Activated CD4-positive, alpha-beta T cell treated with anti-CD3 and anti-CD28 coated beads for 4 hours (primary cell): ENCODE measurements at places on chromosomes 3 and 15.

DNA sequence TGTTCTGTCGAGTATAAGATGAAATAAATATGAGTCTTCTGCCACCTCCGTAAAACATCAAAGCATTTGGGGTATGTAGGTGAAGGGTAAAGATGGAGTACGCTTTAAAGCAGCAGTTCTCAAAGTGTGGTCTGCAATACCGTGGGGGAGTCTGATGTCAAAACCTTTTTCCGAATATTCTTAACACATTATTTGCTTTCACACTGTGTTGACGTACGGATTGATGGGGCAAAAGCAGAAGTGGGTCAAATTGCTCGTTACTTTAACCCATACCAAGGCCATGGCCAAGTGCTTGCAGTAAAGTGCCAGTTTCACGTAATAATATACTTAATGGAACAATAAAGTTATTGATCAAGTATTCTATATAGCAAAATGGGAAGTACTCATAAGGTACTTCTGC, 36.3 kb downstream of the PAK2 start:
- no peak for DNase-seq

GRCh38 chr15:90592131-90592881, 62.6 kb downstream of the CRTC3 start:
- no peak for DNase-seq

GRCh38 chr3:194880940-194881925, 195.6 kb downstream of the FAM43A start:
- DNase-seq: no peak

- no peak for DNase-seq
Observed at GRCh38 chr15:60374628-60375081, 23.1 kb downstream of the ANXA2 start.

DNA sequence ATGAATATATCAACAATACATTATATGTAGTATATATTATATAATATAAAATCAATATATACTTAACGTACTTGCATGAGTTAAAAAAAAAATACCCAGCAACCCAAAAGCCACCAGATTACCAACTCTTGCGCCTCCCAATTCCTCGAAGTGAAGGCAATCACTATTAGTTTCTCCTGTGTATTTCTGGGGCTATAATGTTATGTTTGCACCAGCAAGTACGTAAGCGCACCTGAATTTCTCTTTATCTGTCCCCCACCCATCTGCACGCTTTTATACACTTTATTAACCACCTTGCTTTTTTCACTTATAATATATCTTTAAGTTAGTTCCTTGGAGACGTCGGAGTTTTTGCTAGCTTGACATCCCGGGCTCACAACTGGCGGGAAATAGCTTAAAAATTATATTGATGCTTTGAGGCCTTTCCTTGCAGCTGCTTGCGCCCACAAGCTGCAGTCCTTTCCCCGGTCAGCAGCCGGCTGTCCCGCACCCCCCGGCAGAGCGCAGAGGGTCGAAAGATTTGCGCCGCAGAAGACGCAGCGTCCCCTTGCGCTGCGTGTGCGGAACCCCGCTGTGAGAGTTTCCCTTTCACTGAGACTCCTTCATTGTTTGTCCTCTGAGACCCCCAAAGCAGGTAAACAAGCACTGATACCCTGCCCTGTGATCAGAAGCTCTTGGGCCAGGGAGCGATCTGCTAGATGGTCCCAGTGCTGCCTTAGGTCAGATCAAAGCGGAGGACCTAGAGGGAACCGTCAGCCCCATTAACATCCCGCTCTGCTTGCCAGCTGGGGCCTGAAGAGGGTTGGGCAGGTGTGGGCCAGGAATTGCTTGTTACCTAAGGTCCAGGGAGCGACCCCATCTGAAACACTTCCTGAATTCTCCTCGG, 8.9 kb upstream of the EOMES start:
- no peak for DNase-seq

- no peak for DNase-seq
Observed at GRCh38 chr3:45817831-45818522, 21.6 kb upstream of the SLC6A20 start.

DNA sequence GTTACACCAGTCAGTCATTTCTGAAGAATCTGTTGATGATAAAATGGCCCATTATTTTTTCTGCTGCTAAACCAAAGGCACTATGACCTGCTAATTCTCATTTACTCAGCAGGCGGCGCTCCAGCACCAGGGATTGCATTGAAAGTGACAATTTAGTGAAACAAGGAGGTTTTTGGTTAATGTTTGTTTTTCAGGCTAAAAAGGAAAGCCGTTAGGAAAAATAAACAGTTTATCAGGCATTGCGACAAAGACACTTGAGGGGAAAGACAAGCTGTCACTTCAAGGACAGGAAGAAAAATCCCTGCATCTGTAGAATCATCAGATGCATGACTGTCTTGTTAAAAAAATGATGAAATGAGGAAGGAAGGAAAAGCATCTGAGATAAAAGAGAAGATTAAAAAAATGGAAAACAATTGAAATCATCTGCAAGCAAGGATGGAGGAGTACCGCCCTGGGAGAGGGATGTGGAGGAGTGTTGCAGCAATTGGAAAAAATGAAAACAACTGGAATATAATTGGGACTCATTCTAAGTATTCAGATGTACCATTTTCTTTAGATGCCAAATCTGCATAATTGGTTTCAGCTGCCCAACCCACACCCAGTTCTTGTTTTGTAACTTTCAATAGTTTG, 54.0 kb downstream of the NR1D2 start:
- DNase-seq: peak; percentile 18

DNA sequence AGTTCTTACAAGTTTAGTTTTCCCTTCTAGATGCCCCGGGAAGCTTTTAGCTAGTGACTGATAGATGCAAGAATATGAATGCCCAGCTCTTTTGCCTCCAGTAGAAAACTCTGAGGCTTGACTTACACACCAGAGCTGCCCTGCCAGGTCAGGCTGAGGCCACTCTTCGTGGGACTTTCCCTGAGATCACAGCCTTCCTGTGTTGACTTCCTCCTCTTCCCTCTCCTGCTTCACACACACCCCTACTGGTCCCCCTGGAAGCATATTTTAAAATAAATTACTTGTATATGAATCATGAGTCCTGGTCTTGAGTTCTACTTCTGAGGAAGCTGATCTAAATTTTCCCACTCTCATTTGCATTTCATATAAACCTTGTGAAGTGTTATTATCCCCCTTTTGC, 413.7 kb downstream of the PDCD6IP start:
- no peak for DNase-seq

DNA sequence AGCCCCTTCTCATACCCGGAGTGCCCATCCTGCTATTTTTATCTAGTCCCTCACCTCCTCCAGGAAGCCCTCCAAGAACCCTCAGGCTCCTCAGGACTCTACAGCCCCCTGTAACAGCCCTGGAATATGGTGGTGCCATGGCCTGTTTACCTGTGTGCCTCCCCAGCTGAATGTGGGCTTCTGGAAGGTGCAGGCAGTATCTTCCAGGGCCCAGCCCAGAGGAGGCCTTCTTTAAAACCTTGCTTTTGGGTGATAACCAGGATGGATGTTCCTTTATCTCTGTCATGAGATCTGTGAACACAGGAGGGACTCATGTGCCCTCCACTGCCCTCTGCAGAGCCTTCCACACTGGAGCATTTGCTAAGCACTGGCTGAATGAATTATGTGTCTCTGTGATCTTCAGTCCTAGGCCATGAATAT, 36.7 kb upstream of the MRPS22 start:
- DNase-seq: no peak

- no peak for DNase-seq
Observed at GRCh38 chr15:69660658-69661405, 208.2 kb downstream of the RPLP1 start.

GRCh38 chr3:122754929-122755328, 38.7 kb downstream of the HSPBAP1 start:
- peak; percentile 13 for DNase-seq

DNA sequence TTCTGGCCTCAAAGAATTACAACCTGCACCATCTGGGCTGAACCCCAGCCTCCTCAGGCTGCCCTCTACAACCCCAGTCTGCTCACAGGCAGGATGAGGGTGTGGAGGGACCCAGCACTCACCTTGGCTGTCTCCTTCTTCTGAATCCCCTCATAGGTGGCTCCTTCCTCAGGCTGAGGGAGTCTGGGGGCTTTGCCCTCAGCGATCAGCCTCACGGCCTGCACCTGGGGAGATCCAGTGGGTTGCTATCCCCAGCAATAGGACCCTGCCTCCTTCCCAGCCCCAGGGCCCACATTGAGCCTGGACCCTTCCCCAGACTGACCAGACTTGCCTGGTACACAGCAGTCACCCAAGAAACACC, 25.1 kb downstream of the ALDH1L1 start:
- no peak for DNase-seq

- DNase-seq: no peak
Observed at GRCh38 chr15:61327019-61327631, 98.0 kb upstream of the RORA start.

- DNase-seq: no peak
Observed at GRCh38 chr3:55077726-55078125, 149.9 kb upstream of the LRTM1 start.

- DNase-seq: no peak
Observed at GRCh38 chr3:129936757-129937156, 37.8 kb upstream of the TRH start.

DNA sequence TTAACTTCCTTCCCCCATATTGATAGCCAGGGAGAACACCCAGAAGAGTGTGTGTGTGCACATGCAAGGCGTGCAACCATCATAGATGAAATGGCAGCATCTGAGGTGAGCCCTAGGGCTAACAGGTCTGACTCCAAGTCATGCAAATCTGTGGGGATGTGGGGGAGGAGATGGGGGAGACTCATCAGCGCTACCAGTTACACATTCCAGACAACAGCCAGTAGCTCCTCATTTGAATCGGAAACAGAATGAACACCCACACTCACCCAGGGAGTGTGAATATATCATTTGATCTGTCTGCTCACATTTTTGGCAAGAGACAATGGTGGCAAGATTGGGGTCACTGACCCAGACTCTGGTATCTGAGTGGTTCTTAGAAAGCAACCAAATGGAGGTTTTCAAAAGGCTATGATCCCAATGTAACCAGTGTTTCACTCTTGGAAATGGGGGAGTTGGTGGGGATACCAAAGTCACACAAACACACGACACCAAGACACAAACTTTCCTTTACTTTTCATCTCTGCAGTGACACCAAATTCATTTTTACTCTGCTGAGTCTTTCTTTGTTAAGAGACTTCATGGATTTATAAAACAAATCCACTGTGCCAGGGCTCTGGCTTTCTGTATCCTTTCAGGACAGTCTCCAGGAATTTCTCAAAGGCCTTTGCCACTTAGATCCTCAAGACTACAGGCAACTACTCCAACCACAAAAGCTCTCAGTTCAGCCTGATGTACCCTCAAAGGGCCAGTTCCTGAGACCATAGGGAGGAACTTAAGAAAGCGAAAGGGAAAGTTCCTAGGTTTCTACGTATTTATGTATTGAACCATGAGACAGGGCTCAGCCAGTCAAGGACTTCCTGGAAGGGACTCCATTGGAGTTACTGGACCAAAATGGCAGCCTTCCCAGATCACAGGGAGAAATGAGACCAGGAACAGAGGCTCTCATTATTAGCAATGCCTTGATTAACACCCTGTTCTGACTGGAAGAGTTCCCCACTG, 2.2 kb downstream of the CDCP1 start:
- DNase-seq: no peak

DNA sequence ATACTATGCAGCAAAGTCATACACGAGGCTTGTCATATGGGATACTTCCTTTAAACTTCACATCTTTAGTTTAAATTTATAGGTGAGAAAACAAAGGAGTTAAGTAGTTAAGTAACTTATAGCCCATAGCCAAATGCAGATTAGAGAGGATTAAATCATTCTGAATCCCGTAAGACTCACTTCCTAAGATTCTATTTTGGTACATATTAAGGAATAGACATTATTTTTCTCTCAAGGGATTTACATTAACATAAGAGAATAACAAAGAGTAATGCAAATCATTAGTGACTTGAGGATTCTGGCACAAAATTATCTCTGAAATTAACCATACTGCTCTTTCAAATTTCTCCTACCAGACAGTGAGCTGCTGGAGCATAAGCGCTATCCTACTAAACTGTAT, 747.4 kb upstream of the ARPP21 start:
- no peak for DNase-seq

DNA sequence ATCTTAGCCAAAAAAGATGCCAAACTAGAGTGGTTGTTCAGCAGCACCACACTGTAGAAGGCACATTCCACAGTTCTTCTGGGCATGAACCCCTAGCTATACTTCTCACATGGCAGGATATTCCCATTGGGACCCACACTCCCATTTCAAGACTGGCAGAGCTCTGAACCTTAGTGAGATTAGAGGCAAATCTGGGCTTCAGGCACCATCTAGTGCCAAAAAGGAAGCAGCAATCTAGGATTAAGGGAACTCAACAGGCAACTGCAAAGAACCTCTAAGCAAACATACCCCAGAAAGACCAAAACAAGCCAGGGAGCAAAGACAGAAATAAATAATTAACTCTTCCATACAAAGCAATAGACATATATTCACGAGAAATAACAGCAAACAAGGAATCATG, 66.2 kb downstream of the TAFA4 start:
- DNase-seq: no peak

GRCh38 chr15:83396101-83396500, 51.0 kb upstream of the SH3GL3 start:
- no peak for DNase-seq

DNA sequence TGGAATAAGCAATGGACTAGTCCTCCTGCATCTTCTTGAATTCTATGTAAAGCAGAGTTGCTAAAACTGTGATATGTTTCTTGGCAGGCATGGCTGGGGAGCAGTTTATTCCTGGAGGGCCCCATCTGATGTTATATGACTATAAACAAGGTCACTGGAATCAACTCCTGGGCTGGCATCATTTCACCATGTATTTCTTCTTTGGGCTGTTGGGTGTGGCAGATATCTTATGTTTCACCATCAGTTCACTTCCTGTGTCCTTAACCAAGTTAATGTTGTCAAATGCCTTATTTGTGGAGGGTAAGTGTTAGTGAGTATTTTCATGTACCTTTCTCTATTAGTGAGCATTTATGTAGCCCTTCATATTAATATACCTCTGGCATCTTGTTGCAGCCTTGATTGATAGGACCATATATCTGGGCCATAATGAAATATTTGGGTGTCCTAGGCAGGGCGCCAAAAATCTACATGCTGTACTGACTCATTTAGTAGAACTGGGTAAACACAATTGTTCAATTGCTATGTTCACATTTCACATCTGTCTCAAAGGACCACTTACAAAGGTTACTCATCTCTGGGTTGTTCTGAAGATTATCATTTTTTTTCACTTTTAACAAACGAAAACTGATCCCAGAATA, 52.6 kb upstream of the ADGRG7 start:
- DNase-seq: no peak

GRCh38 chr3:100089812-100090668, 24.3 kb downstream of the FILIP1L start:
- no peak for DNase-seq

GRCh38 chr3:114178770-114179368, at the start of gene DRD3:
TSS of gene DRD3 (minus strand) at chr3:114179052. CDS start at chr3:114171992, 7,060 bp downstream.
- DNase-seq: no peak

GRCh38 chr3:179068779-179069530, 2.7 kb downstream of the ZMAT3 start:
- DNase-seq: peak; percentile 53

GRCh38 chr3:97958396-97958795, 13.8 kb downstream of the RIOX2 start:
- no peak for DNase-seq
